Effector memory CD4-positive, alpha-beta T cell (primary cell): ENCODE measurements at places on chromosomes 16 and 17.

DNA sequence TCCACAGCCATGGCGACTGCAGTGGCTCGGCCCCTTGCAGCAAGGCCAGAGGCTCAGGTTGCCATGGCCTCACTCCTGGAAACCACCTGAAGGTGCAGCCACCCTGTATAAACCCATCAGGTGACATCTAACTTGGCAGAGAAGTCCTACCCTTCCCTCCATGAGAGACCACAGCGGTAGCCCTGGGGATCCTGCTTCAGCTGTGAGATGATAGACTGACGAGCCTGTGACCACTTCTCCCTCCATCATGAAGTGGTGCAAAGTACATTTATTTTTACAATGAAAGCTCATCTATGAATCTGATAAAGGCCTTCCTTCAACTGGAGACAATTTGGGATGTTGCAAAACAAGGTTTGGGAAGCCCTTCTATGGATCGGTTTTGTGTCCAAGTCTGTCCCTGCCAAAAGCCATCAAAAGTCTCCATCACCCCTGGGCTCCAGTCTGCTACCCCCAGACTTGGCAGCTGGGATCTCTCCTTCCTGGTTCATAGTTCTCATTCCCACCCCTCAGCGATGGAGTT is 1.8 kb downstream of the ZACN start:
- H3K4me1 ChIP-seq = peaks cover 29% of the 10 kb centered on the region
- peaks cover 8% of the 10 kb centered on the region for H3K27me3 ChIP-seq
- no peak overlapping the region for H3K4me3 ChIP-seq
- DNase-seq = no peak

DNA sequence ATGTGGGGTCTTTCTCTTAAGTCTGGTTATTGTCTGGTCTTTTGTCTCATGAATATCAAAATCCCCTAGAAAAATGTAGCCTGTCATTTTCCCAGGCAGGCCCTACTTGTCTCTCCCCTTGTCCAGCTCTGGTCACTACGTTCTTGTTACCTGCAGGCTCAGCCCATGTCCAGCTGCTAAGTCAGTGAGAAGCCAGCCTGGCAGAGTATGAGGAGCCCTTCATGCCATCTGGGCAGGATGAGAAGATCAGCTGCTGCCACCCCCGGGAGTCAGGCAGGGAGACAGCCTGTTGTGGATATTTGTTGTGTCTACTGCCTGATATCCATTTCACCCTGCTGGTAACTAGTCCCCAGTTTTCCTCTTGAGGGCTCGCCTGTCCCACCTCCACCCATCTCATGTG is 88.9 kb downstream of the ASIC2 start:
- DNase-seq = no peak
- no peaks in the 10 kb centered on the region for H3K4me1 ChIP-seq
- H3K36me3 ChIP-seq = no peaks in the 10 kb centered on the region
- no peaks in the 10 kb centered on the region for H3K27me3 ChIP-seq
- H3K4me3 ChIP-seq = no peak overlapping the region

- no peak for DNase-seq
- no peaks in the 10 kb centered on the region for H3K4me1 ChIP-seq
- no peak overlapping the region for H3K4me3 ChIP-seq
- peaks cover 14% of the 10 kb centered on the region for H3K27me3 ChIP-seq
- H3K27ac ChIP-seq = no peak overlapping the region
Observed at GRCh38 chr16:73051961-73052360, 4.0 kb upstream of the ZFHX3 start.

DNA sequence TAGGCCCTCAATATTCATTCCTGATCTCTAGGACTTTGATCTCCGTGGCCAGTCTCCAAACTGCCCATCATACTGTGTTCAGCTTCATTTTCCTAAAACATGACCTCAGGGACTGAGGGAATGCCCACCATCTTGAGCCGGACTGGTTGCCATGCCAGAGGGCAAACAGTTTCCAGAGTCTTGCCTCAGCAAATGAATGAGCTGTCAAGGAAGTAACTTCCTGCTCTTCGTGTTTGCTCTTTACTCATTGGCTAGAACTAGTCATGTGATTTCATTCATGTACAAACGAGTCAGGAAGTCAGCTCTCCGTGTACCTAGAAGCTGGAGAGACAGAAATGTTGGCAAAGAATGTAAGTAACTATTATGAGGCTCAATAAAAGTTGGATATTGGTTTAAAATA is 50.2 kb downstream of the ANKFN1 start:
- no peak for DNase-seq
- H3K27ac ChIP-seq = no peak overlapping the region
- no peaks in the 10 kb centered on the region for H3K27me3 ChIP-seq
- no peaks in the 10 kb centered on the region for H3K4me1 ChIP-seq
- no peak overlapping the region for H3K4me3 ChIP-seq

- no peaks in the 10 kb centered on the region for H3K27me3 ChIP-seq
- H3K4me1 ChIP-seq = no peaks in the 10 kb centered on the region
- no peaks in the 10 kb centered on the region for H3K36me3 ChIP-seq
Observed at GRCh38 chr17:6670571-6670970, 19.0 kb downstream of the C17orf100 start.

DNA sequence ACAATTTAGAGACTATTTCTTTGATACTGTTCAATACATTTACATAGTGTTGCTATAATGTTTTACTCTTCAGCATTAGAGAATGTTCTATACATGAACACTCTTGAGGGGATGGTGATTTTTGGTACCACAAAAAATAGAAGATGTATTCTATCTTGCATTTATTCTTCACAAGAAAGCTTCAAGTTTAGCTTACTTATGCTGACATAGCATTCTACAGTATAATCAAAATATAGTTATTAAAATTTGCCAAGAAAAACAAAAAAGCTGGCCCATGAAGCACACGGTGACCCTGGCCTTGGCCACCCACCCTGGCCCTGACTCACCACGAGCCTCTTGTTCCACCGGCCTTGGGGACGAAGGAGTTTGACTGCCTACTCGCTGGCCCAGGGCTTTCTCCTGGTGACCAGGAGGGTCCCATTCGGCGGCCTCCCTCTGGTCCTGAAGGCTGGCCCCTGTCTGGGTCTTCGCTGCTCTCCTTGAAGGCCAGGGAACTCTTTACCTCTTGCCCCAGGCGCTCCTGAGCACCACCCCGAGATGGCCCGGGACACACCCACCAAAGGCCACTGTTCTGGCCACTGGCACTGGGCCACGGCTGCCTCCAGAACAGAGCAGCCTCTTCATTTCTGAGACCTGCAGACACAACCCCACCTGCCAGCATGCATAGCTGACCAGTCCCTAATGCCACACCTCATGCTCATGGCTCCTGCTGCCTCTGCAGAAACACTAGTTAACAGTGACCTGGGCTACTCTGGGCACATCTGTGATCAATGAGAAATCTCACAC is 22.5 kb upstream of the ICAM2 start:
- H3K27me3 ChIP-seq = no peaks in the 10 kb centered on the region
- H3K4me3 ChIP-seq = no peak overlapping the region
- no peaks in the 10 kb centered on the region for H3K4me1 ChIP-seq
- no peak overlapping the region for H3K27ac ChIP-seq
- no peak for DNase-seq

DNA sequence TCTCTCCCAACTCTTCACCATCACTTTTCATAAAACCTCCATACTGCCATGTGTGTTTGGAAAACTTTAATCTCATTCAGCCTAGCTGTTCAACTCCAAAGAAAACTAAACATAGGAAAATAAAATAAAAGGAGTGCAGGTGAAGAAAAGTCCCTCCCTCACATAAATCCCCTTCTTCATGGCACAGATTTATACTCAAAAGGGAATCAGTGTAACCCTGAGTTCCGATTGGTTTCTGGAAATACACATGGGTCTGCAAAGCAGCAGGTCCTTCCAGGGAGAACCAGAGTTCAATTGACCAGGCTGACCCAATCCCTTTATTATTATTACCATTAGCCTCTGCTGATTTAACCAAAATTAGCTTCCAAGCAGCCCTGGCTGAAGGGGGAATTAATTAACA is 8.9 kb upstream of the HOXB2 start:
- no peak for DNase-seq
- H3K36me3 ChIP-seq = no peaks in the 10 kb centered on the region

DNA sequence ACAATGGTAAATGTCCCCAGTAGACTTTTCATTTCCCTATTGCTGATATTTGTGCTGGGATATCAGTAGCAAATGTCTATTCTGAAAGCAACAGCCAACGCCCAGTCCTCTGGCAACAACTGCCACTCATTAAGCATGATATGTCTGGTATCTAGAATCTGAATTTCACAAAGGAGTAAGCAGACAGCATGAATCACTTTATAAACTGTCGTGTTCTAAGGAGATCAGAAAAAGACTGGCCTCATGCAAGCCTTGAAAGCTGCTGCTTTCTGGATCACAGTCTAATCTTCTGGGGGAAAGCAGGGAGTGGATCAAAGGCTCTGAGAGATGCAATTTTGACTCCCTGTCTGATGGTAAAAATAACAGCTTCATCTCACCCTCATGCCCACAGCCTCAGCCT is 153.1 kb upstream of the NOG start:
- no peak for DNase-seq
- no peaks in the 10 kb centered on the region for H3K4me1 ChIP-seq
- H3K4me3 ChIP-seq = no peak overlapping the region
- H3K27me3 ChIP-seq = no peaks in the 10 kb centered on the region
- no peak overlapping the region for H3K27ac ChIP-seq

DNA sequence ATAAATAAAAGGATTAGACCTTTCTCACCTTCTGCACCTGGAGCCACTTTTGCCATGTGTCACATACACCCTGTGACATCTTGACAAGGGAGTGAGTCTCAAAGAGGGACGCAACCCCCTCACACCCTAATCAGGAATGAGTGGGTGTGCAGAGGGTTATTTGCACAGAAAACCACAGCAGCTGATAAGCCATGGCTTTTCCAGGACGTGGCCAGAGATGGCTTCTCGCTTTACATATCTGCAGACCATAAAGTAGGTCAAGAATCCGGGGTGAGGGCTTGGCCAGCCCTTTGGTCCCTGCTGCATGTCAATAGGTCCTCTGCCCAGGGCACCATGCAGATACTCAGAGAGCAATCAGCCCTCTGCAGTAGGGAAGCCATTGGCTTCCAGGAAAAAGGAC is 2.4 kb upstream of the CD300LF start:
- no peak overlapping the region for H3K27ac ChIP-seq
- no peaks in the 10 kb centered on the region for H3K27me3 ChIP-seq
- no peaks in the 10 kb centered on the region for H3K36me3 ChIP-seq
- DNase-seq = no peak
- no peak overlapping the region for H3K4me3 ChIP-seq

DNA sequence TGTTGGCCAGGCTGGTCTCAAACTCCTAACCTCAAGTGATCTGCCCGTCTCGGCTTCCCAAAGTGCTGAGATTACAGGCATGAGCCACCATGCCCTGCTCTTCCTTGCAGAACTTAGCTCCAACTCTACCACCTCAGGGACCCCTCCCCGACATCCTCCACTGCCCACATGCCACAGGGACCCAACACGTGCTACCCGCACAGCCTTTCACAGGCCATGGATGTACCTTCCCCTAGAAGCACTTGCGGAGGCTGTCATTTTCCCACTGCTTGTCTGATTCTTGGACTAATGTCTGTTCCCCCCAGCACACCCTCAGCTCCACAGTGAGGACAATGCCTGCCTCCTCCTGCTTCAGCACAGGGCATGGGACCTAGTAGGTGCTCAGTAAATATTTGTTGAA is 147.4 kb downstream of the ZNF423 start:
- no peaks in the 10 kb centered on the region for H3K4me1 ChIP-seq
- no peaks in the 10 kb centered on the region for H3K36me3 ChIP-seq
- DNase-seq = no peak
- no peaks in the 10 kb centered on the region for H3K27me3 ChIP-seq
- no peak overlapping the region for H3K27ac ChIP-seq
- H3K4me3 ChIP-seq = no peak overlapping the region

- DNase-seq = no peak
- H3K4me1 ChIP-seq = no peaks in the 10 kb centered on the region
- H3K27me3 ChIP-seq = no peaks in the 10 kb centered on the region
- H3K27ac ChIP-seq = no peak overlapping the region
- no peaks in the 10 kb centered on the region for H3K36me3 ChIP-seq
- H3K4me3 ChIP-seq = no peak overlapping the region
Observed at GRCh38 chr17:29444589-29444988, 54.4 kb downstream of the TAOK1 start.

GRCh38 chr16:88298181-88298832 is 84.5 kb upstream of the ZNF469 start:
- H3K27ac ChIP-seq = no peak overlapping the region
- H3K36me3 ChIP-seq = no peaks in the 10 kb centered on the region
- no peak for DNase-seq
- H3K4me3 ChIP-seq = no peak overlapping the region
- no peaks in the 10 kb centered on the region for H3K4me1 ChIP-seq

GRCh38 chr16:78057803-78058564 is 35.6 kb downstream of the CLEC3A start:
- H3K27ac ChIP-seq = no peak overlapping the region
- H3K4me1 ChIP-seq = no peaks in the 10 kb centered on the region
- no peaks in the 10 kb centered on the region for H3K36me3 ChIP-seq
- DNase-seq = no peak

- no peak overlapping the region for H3K4me3 ChIP-seq
- H3K36me3 ChIP-seq = peaks cover 30% of the 10 kb centered on the region
- H3K27me3 ChIP-seq = no peaks in the 10 kb centered on the region
Observed at GRCh38 chr17:1737531-1738291, 5.0 kb upstream of the SERPINF2 start.

DNA sequence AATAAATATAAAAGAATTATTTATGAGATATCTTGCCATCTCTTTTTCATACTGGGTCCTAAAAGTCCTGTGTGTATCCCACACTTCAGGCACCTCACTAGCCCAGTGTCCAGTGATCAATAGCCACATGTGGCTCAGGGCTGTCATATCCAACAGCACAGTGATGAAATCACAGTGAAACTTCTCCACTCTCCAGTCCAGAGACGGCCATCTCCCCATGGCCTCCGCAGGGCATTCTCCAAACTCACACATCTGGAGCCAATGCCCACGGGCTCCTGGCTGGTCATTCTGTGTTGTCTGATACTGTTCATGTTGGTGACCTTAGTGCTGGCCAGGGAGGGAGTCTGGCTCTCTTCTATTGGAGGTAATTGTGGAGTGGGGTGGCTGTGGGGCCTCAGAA is 125.2 kb upstream of the SDK2 start:
- no peaks in the 10 kb centered on the region for H3K4me1 ChIP-seq
- no peak for DNase-seq
- H3K27ac ChIP-seq = no peak overlapping the region

- no peak overlapping the region for H3K27ac ChIP-seq
- peaks cover 11% of the 10 kb centered on the region for H3K36me3 ChIP-seq
- no peak for DNase-seq
Observed at GRCh38 chr17:77178050-77178449, 37.3 kb downstream of the SEC14L1 start.

GRCh38 chr17:77646046-77646430 is 312.5 kb upstream of the TNRC6C start:
- no peaks in the 10 kb centered on the region for H3K27me3 ChIP-seq
- H3K36me3 ChIP-seq = no peaks in the 10 kb centered on the region
- DNase-seq = no peak
- H3K4me1 ChIP-seq = peaks cover 18% of the 10 kb centered on the region
- peak overlapping the region; percentile 49 for H3K4me3 ChIP-seq

- H3K4me3 ChIP-seq = no peak overlapping the region
- no peak for DNase-seq
- no peaks in the 10 kb centered on the region for H3K27me3 ChIP-seq
- peaks cover 28% of the 10 kb centered on the region for H3K4me1 ChIP-seq
- no peak overlapping the region for H3K27ac ChIP-seq
Observed at GRCh38 chr17:17041018-17041521, 1.2 kb upstream of the MPRIP start.

GRCh38 chr16:61128545-61129323 is 907.5 kb downstream of the CDH8 start:
- H3K36me3 ChIP-seq = no peaks in the 10 kb centered on the region
- H3K27me3 ChIP-seq = no peaks in the 10 kb centered on the region
- no peak for DNase-seq
- H3K4me3 ChIP-seq = no peak overlapping the region
